ENCODE measurements at places on chromosomes 1 and 21.

- no peak for DNase-seq
Measured at GRCh38 chr1:241611736-241612135, 28.4 kb downstream of the CHML start.

- no peak for DNase-seq
Measured at GRCh38 chr21:20661246-20661645, 337.0 kb upstream of the NCAM2 start.

DNA sequence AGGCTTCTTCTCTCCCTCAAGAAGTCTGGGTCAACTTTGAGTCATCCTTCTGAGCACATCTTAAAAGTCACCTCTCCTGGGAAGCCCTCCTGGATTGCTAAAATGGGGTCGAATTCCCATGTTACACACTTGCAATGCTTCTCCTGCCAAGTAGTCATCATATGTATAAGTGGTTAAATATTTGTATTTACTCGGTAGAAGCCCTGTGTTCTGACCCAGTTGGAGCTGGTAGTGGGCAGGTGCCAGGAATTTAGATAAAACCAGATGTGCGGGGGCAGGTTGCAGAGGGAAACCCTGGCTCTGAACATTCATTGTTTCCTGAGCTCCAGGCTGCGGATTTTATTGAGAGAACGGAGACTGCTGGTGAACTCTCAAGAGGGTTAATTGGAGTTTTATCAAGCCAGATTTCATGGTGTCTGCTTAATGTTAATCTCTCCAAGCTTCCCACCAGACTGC is 52.8 kb upstream of the RPL11 start:
- DNase-seq, result no peak

- DNase-seq, result no peak
Measured at GRCh38 chr1:111204201-111204982, 3.9 kb upstream of the DENND2D start.

DNA sequence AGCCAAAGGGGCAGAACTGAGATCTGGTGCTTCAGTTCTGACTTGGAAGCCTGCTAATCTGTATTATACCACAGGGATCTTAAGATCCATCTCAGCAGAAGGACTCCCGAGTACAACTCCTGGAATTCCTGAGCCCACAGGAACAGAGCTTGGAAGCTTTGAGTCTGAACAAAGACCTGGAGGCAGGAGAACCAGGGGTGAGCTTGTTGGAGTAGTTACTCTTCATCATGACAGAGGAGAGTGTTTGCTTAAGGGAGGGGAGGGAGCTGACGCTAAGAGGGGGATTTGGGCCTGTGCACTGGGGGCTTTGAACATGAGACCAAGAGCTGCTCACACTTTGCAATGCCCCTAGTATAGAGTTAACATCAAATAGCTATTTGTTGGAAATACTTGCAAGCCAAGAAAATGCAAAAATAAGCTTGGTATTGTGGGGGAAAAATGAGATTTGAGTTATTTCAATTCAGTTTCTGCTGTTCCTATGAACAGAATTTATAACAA is 41.1 kb upstream of the TRABD2B start:
- peak; percentile 32 for DNase-seq

- DNase-seq, result no peak
Measured at GRCh38 chr21:44428281-44428960, 26.9 kb upstream of the LRRC3 start.

- no peak for DNase-seq
Measured at GRCh38 chr1:84376000-84376910, 22.0 kb upstream of the DNASE2B start.

GRCh38 chr1:84406346-84406861 is 8.1 kb downstream of the DNASE2B start:
- no peak for DNase-seq

DNA sequence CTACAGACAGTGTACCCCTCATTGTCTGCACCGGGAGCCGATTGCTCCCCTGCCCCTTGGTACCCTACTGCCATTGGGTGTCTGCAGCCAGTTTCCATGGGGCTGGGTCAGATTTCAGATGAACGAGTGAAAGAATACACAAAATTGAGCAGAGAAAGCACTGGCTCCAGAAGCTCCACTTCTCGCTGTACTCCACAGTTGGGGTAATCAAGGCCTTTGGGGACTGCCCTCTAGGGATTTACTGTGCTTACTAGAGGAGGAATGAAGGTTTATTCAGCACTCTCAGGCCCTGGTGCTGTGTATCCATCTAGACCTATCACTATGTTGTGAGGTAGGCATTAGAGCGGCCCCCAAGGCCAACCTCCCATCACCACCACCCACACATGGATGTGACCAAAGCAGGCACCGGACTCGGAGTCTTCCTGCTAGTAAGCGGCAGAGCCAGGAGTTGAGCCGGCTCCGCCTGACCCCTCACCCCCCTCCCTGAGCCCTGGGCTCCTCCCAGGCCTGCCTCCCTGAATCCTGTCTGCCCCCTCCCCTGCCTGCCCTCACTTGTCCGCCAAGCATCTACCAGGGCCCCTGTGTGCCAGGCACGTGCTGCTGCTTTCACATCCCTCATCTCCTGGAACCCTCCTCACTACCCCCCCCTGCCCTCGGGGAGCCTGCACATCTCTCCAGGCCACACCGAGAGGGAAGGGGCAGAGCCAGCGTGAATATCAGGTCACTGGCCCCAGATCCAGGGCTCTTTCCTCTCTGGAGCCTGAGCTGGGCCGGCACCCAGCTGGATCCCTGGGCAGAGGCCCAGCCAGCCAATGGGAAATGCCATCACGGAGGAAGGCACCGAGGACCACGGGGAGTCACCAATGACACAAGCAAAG is 23.3 kb downstream of the KCNN3 start:
- no peak for DNase-seq

DNA sequence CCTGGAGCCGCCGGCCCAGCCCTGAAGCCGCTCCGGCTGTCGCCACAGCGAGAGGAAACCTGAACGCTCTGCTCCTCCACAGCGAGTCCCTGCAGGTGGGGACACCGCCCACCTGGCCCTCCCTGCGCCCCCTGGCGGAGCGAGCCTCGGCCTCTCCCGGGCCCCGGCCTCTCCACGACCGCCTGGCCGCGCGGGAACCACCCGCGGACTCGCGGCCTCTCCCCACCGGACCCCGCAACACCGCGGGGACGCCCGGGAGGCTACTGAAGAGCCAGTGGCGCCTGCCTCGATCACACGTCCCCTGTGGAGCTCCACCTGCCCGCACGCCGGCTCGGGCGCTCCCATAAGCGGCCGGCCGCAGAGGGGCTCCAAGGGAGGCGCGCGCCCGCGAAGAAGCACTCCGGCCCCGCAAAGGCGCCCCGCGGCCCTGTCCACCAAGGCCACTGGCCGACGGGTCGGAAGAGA is 109.6 kb downstream of the KCNN3 start:
- DNase-seq, result peak; percentile 68

GRCh38 chr21:37253991-37254390 is 13.1 kb downstream of the VPS26C start:
- no peak for DNase-seq

DNA sequence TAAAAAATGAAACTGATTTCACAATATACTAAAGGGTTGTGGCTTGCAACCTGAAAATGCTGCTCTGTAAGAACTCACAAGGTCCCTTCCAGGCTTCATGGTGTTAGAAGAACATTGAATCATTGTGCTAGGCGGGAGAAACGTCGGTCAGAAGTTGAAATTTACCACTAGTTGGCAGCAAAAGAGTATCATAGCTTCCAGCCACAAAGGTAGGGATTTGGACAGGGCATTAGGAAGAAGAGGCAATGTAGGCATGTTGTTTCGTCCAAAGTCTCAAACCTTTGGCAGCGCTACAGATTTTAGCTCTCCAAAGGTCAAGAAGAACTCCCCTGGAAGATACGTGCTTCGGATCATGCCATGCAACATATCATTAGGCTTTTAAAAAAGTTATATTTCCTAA is 62.5 kb upstream of the ZP4 start:
- no peak for DNase-seq

DNA sequence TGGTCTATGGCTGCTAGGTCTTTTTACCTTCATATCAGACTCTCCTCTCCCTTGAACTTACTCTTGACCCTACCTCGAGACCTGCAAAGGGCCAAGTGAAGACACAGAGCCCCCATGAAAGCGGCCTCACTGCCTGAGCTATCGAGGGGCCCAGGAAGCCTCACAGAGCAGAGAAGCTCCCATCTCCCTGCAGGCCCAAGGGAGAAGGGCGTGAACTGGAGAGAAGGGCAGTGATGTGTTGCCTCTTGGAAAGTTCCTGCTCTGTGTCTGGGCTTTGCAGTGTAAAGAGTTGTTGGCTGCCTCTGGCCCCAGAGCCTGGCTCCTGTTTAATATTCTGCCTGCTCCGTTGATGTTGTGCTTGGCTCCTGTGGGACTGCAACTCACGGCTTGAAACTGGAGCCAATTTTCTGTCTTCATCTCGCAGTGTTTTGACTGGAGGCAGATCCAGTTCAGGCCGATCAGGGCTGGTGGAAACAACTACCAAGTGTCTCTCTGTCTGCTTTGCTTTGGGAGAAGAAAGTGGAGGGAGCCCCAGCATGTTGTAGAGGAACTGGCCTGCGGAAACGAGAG is 4.3 kb downstream of the SERTAD4 start:
- peak; percentile 83 for DNase-seq

DNA sequence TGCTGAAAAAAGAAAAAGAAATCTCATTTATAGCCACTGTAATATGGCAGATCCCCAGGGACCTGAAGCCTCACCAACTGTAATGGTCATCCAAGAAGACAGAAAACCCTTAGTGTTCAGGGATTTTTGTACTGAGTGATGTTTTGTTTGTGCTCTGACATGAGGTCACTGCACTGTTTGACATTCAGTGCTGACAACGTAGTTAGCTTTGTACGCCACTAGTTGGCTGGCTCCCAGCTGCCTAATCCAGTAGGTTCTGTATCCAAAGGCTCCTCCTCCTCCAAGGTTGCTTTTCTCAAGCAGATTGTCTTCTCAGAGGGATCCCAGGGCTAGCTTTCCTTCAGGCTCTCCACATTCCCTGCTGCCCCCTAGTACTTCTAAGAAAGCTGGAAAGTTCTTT is 9.5 kb upstream of the YRDC start:
- DNase-seq, result no peak

Measured in right forelimb (tissue), 1 donor.